Testis (tissue), 5 donors: ENCODE measurements at places on chromosomes 3 and 15. TPM values are rescaled to one million over a fixed set of nuclear protein-coding genes. Genes with fewer than 3 reads are reported as not detected.

DNA sequence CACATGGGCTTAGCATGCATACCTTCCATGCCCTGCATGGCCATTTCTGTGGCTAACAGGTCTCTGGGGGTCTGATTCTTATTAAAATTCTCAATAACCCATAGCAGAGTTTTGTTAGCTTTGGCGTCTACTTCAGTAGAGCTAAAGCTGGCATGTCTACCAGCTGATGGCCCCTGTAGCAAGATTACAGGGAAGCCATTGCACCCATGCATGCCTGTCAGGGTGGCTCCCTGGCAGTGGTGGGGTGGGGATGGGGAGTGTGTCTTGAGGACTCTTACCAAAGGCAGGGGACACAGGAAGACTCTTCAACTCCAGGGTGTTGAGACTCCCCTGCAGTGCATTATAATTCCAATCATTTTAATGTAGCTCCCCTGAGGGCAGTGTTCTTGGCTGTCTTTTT lies 4.7 kb downstream of the KY start:
- peaks cover 5% of the 10 kb centered on the region for H3K4me1 ChIP-seq
- H3K27ac ChIP-seq, result no peak overlapping the region
- H3K36me3 ChIP-seq, result no peaks in the 10 kb centered on the region
- no peak overlapping the region for H3K4me3 ChIP-seq
- DNase-seq, result no peak

- no peaks in the 10 kb centered on the region for H3K36me3 ChIP-seq
- H3K4me1 ChIP-seq, result no peaks in the 10 kb centered on the region
- H3K27me3 ChIP-seq, result no peaks in the 10 kb centered on the region
- DNase-seq, result no peak
- H3K4me3 ChIP-seq, result no peak overlapping the region
Measured at GRCh38 chr15:53910236-53910849, 67.9 kb upstream of the UNC13C start.

DNA sequence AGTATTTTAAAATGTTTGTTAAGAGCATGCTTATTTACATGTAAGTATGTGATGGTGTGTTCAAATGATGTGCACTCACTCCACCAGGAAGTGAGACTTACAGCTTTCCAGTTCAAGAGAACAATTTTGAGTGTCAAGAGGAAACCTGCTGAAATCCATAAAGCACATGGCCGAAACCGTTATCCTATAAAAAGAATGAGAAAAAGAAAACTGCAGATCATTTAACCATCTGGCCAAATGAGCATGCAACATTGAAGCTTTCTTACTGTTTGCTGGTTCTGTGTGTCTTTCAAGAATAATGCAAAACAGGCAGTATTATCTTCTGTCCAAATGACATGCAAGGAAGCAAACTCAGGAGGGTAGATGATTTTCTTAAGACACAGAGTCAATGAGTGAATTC lies 26.3 kb downstream of the GABRR3 start:
- H3K4me1 ChIP-seq, result no peaks in the 10 kb centered on the region
- no peak overlapping the region for H3K4me3 ChIP-seq
- no peaks in the 10 kb centered on the region for H3K27me3 ChIP-seq

GRCh38 chr3:59425942-59426341 lies 376.1 kb upstream of the CFAP20DC start:
- no peaks in the 10 kb centered on the region for H3K36me3 ChIP-seq
- H3K4me1 ChIP-seq, result no peaks in the 10 kb centered on the region
- no peak overlapping the region for H3K27ac ChIP-seq
- H3K4me3 ChIP-seq, result no peak overlapping the region
- no peaks in the 10 kb centered on the region for H3K27me3 ChIP-seq

DNA sequence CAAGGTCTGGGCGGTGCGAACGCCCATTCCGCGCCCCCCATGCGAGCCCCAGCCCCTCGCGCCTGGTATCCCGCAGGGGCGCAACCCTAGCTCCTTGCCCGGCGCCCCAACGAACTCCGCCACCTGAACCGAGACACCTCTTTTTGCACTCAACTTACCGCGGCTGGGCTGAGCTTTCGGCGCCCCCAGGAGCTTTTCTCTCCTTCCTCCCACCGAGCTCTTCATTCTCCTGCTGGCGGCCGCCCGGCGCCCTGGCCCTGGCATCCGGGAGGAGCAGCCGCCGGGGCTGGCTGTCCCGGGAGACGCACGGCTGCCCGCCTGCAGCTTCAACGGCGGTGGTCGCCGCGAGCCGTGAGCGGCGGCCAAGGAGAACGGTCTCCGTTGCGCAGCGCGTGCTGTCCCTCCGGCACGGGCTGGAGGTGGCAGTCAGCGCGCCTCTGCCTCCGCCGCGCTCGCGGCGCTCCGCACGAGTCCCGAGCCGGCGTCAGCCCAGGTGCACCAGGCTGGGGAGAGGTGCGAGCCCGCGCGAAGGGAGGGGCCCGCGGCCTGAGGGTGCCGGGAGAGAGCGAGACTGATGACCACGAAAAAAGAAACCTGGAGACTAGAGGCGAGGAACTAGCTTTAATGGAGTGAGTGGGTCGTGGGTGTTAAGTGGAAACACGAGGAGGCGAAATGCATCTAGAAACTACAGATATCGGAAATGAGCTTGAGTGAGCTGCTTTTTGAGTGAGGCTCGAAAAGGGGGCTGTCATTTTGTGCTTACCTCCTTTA lies 621.5 kb upstream of the ZNF385D start:
- H3K36me3 ChIP-seq, result no peaks in the 10 kb centered on the region
- no peaks in the 10 kb centered on the region for H3K27me3 ChIP-seq
- H3K4me1 ChIP-seq, result peaks cover 8% of the 10 kb centered on the region
- DNase-seq, result peak; percentile 16
- H3K4me3 ChIP-seq, result peak overlapping the region; percentile 24

GRCh38 chr3:176032043-176032442 lies 1165.2 kb downstream of the TBL1XR1 start:
- no peak overlapping the region for H3K4me3 ChIP-seq
- H3K27me3 ChIP-seq, result no peaks in the 10 kb centered on the region
- no peaks in the 10 kb centered on the region for H3K4me1 ChIP-seq
- no peak for DNase-seq
- no peak overlapping the region for H3K27ac ChIP-seq
- H3K36me3 ChIP-seq, result no peaks in the 10 kb centered on the region

GRCh38 chr3:127857333-127857732 lies 35.0 kb upstream of the MGLL start:
- H3K27me3 ChIP-seq, result no peaks in the 10 kb centered on the region
- H3K27ac ChIP-seq, result no peak overlapping the region
- no peak overlapping the region for H3K4me3 ChIP-seq
- no peaks in the 10 kb centered on the region for H3K36me3 ChIP-seq

DNA sequence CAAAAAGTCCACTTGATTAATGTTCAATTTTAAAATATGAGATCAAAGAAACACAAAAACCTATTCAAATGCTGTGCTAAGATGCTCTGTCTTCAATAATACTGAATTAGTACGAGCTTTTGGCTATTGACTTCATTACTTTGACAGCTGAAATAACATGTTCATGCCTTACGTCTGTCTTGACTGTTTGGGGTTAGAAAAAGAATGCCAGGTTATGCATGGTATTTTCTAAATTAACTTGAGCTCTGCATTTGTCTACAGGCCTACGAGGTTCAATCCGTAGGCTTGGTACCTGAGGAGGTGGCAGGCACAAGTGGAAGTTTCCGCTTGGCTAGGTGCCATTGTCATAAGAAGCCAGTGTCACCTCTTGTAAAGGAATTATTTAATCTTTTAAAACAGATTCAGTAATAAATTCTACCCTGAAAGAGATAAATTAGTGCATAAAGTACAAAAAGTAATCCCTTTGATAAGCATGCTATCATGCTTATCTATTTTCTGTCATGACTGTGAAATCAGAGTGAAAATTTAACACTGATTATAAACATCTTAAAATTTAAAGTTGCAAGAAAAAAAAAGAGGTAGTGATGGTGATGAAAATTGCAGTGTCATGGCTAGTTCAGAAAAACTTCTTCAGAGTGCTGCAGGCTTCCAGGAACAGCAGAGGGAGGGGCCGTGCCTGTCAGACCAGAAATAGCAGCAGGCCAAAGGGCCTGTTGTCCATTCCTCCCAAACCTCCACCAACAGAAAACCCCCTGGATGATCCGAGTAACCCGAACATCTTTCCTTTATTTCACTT lies 115.7 kb downstream of the ARRDC4 start:
- peak; percentile 41 for DNase-seq
- H3K36me3 ChIP-seq, result no peaks in the 10 kb centered on the region

- DNase-seq, result no peak
- H3K4me3 ChIP-seq, result no peak overlapping the region
- H3K36me3 ChIP-seq, result no peaks in the 10 kb centered on the region
- peak overlapping the region; percentile 37 for H3K27ac ChIP-seq
- H3K4me1 ChIP-seq, result peaks cover 7% of the 10 kb centered on the region
Measured at GRCh38 chr3:148998715-148999423, 7.5 kb downstream of the GYG1 start.

DNA sequence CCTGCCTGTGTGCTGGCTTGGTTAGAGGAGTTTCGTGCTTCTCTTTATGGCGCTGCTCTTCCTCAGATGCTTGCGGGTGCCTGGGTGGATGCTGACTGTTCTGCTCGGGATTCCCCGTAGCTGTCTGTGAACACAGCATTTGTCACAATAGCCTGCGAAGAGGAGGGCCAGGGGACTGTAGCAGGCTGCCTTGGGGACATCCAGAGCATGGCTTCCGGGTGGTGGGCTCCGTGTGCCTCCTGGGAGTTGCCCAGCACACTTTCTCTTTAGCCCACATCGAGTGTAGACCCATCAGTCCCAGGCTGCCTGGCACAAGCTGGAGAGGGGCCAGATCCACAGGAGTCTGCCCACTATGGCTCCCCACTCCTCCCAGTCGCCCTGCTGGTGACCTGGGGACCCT lies 22.4 kb downstream of the LRRK1 start:
- no peak for DNase-seq
- no peak overlapping the region for H3K4me3 ChIP-seq
- no peak overlapping the region for H3K27ac ChIP-seq
- H3K36me3 ChIP-seq, result no peaks in the 10 kb centered on the region
- H3K27me3 ChIP-seq, result no peaks in the 10 kb centered on the region

GRCh38 chr3:16137044-16137443 lies 37.4 kb upstream of the GALNT15 start:
- DNase-seq, result no peak
- no peaks in the 10 kb centered on the region for H3K36me3 ChIP-seq
- no peak overlapping the region for H3K4me3 ChIP-seq
- H3K4me1 ChIP-seq, result no peaks in the 10 kb centered on the region
- H3K27ac ChIP-seq, result no peak overlapping the region
- no peaks in the 10 kb centered on the region for H3K27me3 ChIP-seq

- peaks cover 25% of the 10 kb centered on the region for H3K4me1 ChIP-seq
- peak overlapping the region; percentile 91 for H3K27ac ChIP-seq
- H3K4me3 ChIP-seq, result no peak overlapping the region
- no peaks in the 10 kb centered on the region for H3K27me3 ChIP-seq
Measured at GRCh38 chr15:95288626-95289025, 1041.9 kb upstream of the NR2F2 start.

- H3K27me3 ChIP-seq, result no peaks in the 10 kb centered on the region
- no peaks in the 10 kb centered on the region for H3K4me1 ChIP-seq
- no peaks in the 10 kb centered on the region for H3K36me3 ChIP-seq
- DNase-seq, result no peak
Measured at GRCh38 chr3:73291541-73291940, 230.1 kb downstream of the EBLN2 start.

DNA sequence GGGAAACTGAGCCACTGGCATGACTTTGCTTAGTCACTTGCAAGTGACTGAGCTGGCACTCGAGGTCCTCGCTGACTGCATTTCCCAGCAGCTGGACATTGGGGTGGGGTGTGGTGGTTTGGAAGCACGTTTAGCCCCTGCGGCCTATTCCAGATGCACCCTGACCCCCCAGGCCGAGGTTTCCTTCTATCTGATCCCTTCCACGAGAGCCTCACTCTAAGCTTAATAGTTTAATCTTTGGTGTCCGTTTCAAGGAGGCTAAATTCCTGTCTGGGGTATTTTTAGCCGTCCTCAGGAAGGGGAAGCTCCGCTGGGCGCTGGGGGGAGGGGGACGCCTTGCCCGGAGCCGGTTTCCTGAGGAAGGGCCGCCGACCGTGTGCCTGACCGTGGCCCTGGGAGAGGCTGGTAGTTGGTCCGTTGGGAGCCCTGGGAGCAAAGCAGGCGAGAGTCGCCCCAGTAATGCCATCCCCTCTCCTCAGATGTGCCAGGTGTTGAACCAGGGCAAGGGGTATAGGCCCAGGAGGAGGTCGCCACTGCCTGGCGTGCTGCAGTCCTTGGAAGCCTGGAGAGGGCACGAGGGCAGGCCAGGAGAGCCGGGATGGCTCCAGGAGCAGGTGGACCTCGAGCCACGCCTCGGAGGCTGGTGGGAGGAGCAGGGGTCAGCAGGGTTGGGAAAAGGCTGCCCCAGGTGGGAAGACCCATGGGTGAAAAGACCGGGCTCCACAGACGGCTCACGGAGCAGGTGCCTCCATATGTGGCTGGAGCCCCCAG lies 37.2 kb downstream of the IDH2 start:
- no peaks in the 10 kb centered on the region for H3K27me3 ChIP-seq
- DNase-seq, result peak; percentile 29

GRCh38 chr3:12922306-12922705 lies 80.9 kb upstream of the RPL32 start:
- H3K4me3 ChIP-seq, result no peak overlapping the region
- DNase-seq, result no peak
- no peaks in the 10 kb centered on the region for H3K27me3 ChIP-seq
- H3K27ac ChIP-seq, result no peak overlapping the region

Gene KBTBD8
- 8.4 TPM for polyA plus RNA-seq

Gene C3orf49
- polyA plus RNA-seq, result 0.66 TPM

Gene STAB1
- 41.7 TPM for polyA plus RNA-seq

Gene SPSB4
- polyA plus RNA-seq, result 34.5 TPM

Gene AHSG
- polyA plus RNA-seq, result 1.5 TPM

Gene SKOR1
- 1.3 TPM for polyA plus RNA-seq

Gene CPEB1
- polyA plus RNA-seq, result 60.8 TPM

Gene UTS2B
- polyA plus RNA-seq, result 12.3 TPM

Gene NOX5
- 7.9 TPM for polyA plus RNA-seq

Gene CMTM8
- polyA plus RNA-seq, result 1.8 TPM

Gene KY
- 2.4 TPM for polyA plus RNA-seq

Gene ITIH1
- polyA plus RNA-seq, result 2.9 TPM

Gene MED12L
- polyA plus RNA-seq, result 10.4 TPM

Gene SLC28A1
- polyA plus RNA-seq, result 0.26 TPM
